ENCODE measurements at places on chromosomes 3 and 15. TPM values are rescaled to one million over a fixed set of nuclear protein-coding genes. Genes with fewer than 3 reads are reported as not detected.

- DNase-seq = no peak
Observed at GRCh38 chr3:142429582-142429981, 18.3 kb downstream of the XRN1 start.

- no peak for DNase-seq
Observed at GRCh38 chr3:38347421-38348200, 1.0 kb downstream of the XYLB start.

DNA sequence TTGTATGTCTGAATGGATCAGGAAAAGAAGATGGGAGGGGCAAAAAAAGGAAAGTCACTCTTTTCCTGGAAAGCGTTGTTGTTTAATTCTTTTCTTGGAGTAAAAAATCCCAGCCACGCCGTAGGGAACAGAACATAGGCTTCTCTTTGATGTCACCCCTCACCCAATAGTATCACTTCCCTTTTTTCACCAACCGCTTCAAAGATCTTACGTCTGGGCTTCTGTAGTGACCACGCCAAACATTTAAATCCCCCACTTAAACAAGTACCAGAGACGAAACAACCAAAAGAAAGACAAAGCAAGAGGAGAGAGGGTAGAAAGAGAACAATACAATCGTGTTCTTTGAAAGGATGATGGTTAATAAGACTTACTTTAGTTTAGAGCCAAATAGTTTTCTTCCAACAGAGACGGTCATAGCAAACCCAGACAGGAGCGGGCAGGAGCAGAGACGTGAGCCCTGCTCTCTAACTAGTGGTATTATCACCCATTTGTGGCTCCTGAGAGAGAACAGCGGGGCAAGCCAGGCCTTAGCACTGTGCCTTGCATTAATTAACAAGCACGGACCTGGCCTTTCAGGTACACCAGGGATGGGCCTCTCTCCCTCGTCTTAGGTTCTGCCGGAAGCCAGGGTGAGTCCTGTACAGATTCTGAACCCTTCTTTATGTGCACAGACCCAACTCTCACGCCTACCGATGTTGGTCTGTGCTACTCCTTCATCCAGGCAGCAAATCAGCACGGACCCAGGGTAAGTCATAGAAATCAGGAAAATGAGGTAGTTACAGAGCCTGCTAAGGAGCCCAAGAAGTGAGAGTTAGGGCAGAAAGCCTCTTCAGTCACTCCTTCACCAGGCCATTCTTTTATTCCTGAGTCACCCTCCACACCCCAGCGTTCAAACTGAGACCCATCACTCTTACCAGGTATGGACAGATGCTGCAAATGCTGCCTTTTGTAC is 28.2 kb upstream of the BCL6 start:
- DNase-seq = no peak

DNA sequence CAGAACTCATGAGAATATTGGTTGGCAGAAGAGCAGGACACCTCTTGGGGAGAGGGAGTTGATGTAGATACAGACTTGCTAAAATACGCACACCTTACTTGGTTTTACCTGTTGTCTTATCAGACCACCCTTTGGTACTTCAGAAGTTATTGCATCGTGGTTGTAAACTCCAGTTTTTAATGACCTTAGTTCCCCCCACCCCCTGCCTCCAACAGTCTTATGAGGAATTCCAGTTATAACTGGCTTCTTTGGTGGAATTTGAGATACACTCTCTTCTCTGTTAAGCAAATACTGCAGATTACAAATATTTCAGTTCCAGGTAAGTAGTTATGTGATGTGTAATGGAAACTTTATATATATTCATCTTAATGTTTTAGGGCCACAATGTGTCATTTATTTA is 5.0 kb downstream of the SLC25A38 start:
- DNase-seq = no peak

- DNase-seq = peak; percentile 74
Observed at GRCh38 chr3:133040696-133041523, 2.7 kb downstream of the TMEM108 start.

- DNase-seq = no peak
Observed at GRCh38 chr15:61661791-61662190, 398.5 kb downstream of the VPS13C start.

DNA sequence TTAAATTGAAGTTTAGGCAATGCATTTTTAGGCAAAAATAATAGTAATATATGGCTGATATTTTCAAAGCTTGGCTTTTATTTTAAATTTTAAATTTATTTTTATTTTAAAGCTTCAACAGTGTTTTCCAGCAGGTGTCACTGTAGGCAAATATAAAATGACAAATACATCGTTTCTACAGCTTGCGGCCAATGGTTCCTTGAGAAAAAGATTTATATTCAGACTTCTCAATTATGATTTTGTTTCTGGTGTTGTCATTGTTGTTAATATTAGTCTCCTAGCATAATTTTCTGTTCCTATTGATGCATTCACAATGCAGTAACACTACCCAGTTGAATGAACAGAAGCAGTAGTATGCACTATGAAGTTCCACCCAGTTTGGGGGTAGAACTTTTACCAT is 220.7 kb upstream of the DNAJC19 start:
- DNase-seq = no peak

DNA sequence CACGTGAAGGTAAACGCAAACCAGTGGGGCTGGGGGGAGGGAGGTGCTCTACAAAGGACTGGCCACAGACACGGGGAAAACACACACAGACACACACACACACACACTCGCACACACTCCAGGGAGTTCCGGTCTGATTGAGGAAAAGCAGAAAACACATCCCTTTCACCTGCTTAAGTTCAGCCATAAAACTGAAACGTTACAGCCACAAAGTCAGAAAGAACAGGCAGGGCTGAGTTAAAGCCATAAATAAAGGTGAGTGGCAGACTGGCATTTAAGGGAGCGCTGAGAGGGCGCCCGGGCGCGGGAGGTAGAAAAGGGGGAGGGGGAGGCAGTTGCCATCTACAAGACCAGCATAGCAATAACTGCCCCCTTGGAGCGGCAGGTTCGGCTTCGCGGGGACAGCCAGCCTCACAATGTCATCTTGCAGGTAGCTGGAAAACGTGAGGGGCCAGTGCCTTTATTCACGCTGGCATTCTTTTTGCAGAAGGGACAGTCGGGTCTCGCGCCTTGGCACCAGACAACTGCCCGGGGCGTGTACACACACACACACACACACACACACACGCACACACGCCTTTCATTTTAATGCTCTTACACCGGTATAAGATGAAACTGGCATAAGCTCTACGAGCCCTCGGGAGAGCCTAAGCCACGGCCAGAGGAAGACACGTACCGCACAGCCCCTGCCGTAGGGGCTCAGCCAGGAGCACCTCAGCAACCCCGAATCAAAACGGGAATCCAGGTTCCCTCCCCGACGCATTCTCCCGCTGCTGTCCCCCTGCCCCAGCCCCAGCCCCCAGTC is 866 bp downstream of the TNIK start:
- DNase-seq = peak; percentile 72

Gene AADACL2
- total RNA-seq = not detected

Gene DPPA2
- total RNA-seq = not detected

Gene HHATL
- 2.4 TPM for total RNA-seq

Gene RBM5
- 48.3 TPM for total RNA-seq

Gene HRG
- not detected for total RNA-seq

Gene CHL1
- total RNA-seq = 0.41 TPM
